Hematopoietic multipotent progenitor cell treated with erythropoietin and hydrocortisone succinate and interleukin-3 and kit ligand, for 8 days (in vitro differentiated cells): ENCODE measurements at places on chromosomes 16 and 17.

DNA sequence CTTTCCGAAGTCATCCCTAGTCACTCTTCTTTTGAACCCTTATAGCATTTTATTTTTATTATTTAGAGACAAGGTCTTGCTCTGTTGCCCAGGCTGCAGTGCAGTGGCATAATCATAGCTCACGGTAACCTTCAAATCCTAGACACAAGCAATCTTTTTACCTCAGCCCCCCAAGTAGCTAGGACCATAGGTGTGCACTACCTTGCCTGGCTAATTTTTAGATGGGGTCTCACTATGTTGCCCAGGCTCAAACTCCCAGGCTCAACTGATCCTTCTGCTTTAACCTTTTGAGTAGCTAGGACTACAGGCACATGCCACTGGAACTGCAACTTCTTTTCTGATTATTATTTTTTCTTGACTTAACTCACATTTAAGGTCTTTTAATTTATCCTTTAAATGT, 33.0 kb upstream of the TMEM97 start:
- no peak for DNase-seq

- no peak for DNase-seq
These were observed 2.1 kb upstream of the CD300E start for GRCh38 chr17:74625661-74626060.

- peak; percentile 54 for DNase-seq
These were observed 98.5 kb downstream of the TNFRSF13B start for GRCh38 chr17:16873174-16874035.

- DNase-seq, result no peak
These were observed 5.5 kb downstream of the DLX3 start for GRCh38 chr17:49989518-49989880.

DNA sequence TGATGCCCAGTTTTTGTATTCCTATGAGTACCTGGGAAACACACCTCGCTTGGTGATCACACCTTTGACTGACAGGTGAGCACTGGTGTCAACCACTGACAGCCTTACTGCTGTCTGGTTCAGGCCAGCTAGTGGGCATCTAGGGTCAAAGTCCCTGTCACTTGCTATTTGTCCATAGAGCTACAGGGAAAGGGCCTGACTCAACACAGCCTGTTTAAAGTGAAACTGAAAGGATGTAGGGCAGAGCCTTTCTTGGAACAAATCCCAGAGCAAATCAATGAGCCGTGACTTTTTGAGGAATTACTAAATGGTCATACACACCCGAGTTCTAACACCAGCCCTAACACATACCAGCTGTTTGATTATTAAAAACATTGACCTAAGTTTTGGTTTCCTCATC, 106.8 kb downstream of the DNAH9 start:
- DNase-seq, result no peak

DNA sequence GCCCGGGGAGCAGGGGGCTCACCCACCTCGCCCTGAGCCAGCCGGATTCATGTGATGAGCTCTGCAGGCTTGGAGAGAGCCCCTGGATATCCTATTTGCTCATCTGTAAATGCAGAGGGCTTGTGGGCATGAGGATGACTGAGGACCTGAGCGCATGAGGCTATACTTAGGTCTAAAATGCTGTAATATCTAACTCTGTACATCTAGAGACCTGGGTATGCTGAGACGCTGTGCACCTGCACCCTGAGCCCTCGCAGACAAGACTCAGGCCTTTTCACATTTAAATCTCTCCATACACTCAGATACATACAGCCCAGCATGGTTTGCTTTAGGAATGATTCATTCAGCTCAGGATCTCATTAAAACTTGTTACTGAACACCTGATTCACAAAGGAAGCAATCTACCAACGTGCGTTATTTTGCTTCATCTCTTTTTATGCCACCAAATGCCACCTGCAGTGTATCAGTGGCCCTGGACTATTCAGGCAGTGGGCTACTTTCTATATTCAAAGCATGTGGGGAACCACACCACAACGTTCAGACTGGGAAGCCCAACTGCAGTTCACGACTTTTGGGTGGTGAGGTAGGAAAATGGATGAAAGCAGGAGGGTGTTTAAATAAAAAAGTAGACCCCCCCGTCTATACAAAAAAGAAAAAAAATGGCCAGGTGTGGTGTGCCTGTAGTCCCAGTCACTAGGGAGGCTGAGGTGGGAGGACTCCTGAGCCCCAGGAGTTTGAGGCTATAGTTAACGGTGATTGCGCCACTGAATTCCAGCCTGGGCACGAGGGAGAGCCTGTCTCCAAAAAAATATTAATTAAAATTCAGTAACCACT, 12.0 kb downstream of the USP7 start:
- no peak for DNase-seq

GRCh38 chr17:66542129-66542966, 239.9 kb downstream of the PRKCA start:
- DNase-seq, result peak; percentile 4
